ENCODE measurements at places on chromosomes 6 and 20. TPM values are rescaled to one million over a fixed set of nuclear protein-coding genes. Genes with fewer than 3 reads are reported as not detected.

DNA sequence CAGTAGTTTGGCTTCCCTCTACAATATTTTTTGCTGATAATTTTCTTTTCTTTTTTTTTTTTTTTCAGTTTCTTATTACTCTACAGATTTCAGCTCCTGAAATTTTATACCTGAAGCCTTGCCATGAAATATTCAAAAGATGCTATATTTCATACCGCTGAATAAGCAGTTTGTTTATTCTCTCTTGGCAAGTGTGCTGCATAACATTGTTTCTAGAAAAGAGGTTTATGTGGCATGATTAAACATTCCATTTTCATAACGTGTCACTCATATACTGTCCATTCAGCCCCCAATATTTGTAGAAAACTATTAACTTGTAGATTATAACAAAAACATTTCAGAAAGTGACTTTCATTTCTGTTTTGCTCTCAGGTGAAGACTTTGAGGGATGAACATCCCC, 174.4 kb upstream of the NOX3 start:
- no peaks in the 10 kb centered on the region for H3K27me3 ChIP-seq
- H3K27ac ChIP-seq = no peak overlapping the region
- H3K4me1 ChIP-seq = no peaks in the 10 kb centered on the region
- DNase-seq = no peak
- H3K4me3 ChIP-seq = no peak overlapping the region

SRSF12 gene
- 0.38 TPM for polyA plus RNA-seq

GRCh38 chr6:69887714-69888345, 21.5 kb downstream of the COL19A1 start:
- H3K4me1 ChIP-seq = no peaks in the 10 kb centered on the region
- H3K36me3 ChIP-seq = no peaks in the 10 kb centered on the region
- H3K27me3 ChIP-seq = no peaks in the 10 kb centered on the region
- DNase-seq = no peak
- H3K4me3 ChIP-seq = no peak overlapping the region
- H3K27ac ChIP-seq = no peak overlapping the region

- H3K4me1 ChIP-seq = no peaks in the 10 kb centered on the region
- no peak for DNase-seq
- H3K4me3 ChIP-seq = no peak overlapping the region
- H3K27ac ChIP-seq = no peak overlapping the region
These were observed 40.0 kb downstream of the RANBP9 start for GRCh38 chr6:13671548-13672127.

DNA sequence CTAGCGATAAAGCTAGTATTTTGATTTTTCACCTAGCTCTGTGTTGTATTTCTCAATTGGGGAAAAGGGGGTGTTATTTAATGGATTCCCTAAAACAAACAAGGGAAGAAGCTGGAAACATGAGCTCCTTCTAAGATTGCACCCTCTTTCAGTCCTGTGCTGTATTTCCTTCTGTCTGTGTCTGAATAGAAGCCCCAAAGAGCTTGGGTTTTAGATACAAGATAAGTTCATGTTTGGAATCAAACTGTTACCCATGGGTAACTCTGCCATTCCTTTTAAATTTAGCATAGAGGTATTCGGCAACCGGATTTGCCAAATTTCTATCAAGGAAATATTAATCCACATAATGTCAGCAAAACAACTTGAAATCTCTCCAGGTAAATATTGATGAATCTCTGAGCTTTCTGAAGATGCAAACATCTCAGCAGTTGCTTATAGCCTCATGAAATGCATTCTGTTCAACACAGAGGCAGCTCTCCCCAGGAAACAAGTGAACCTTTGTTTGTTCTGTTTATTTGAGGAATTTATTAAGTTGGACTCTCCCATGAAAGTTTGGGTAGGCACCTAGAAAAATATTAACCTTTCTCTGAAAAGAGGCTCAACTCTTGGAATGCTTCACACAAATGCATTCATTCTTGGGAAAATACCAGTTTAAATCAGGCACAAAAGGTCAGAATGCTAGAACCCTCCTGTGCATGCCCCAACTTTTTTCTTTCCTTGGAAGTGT, 9.9 kb upstream of the SCGN start:
- DNase-seq = no peak
- no peaks in the 10 kb centered on the region for H3K4me1 ChIP-seq
- no peak overlapping the region for H3K4me3 ChIP-seq
- no peak overlapping the region for H3K27ac ChIP-seq
- no peaks in the 10 kb centered on the region for H3K27me3 ChIP-seq

SEL1L2 gene
- 0.95 TPM for polyA plus RNA-seq

DDO gene
- polyA plus RNA-seq = 2.9 TPM

EBF4 gene
- polyA plus RNA-seq = 30.3 TPM

GRCh38 chr6:41645007-41645618, 6.8 kb downstream of the MDFI start:
- no peak overlapping the region for H3K4me3 ChIP-seq
- H3K27ac ChIP-seq = no peak overlapping the region
- no peaks in the 10 kb centered on the region for H3K36me3 ChIP-seq
- no peaks in the 10 kb centered on the region for H3K4me1 ChIP-seq

GRCh38 chr20:52569201-52569600, 377.6 kb upstream of the ZFP64 start:
- H3K36me3 ChIP-seq = no peaks in the 10 kb centered on the region
- no peak overlapping the region for H3K4me3 ChIP-seq
- no peaks in the 10 kb centered on the region for H3K4me1 ChIP-seq

CLPSL2 gene
- polyA plus RNA-seq = not detected

GRCh38 chr6:31737315-31737990, 1.1 kb upstream of the CLIC1 start:
- peaks cover 2% of the 10 kb centered on the region for H3K36me3 ChIP-seq
- no peaks in the 10 kb centered on the region for H3K27me3 ChIP-seq
- no peak for DNase-seq
- no peak overlapping the region for H3K27ac ChIP-seq
- H3K4me3 ChIP-seq = no peak overlapping the region

DNA sequence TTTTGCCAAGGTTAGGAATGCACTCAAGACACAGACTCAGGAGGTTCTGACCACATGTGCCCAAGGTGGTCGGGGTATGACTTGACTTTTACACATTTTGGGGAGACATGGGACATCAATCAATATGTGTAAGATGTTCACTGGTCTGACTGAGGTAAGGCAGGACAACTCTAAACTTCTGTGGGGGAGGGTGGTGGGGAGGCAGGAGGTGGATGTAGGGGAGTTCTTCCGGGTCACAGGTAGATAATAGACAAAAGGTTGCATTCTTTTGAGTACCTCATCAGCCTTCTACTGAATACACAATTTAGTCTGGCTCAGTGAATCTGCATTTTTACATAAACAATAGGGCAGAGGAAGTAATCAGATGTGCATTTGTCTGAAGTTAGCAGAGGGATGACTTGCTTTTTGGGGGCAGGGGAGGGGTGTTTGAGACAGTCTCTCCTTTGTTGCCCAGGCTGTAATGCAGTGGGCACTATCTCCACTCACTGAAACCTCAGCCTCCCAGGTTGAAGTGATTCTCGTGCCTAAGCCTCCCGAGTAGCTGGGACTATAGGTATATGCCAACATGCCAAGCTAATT, 10.9 kb downstream of the ECHDC1 start:
- no peak for DNase-seq
- H3K27me3 ChIP-seq = no peaks in the 10 kb centered on the region
- H3K27ac ChIP-seq = no peak overlapping the region

DNA sequence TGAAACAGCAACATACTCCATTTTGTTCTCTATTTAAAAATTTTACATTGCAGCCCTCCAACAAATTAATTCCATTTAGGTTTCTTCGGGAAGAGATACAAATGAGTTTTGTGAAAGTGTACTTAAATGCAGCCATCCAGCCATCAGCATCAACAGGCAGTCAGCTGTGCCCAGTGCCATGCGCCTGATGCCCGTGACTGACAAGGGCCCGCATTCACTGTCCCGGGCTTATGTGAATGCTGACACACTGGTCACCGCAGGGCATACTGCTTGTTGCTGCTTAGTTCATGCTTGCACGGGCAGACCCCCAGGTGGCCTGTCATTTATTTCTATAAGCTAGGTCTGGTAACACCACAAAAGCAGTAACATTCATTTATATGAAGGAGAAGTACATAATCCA, 224.9 kb upstream of the QKI start:
- H3K4me3 ChIP-seq = no peak overlapping the region
- H3K36me3 ChIP-seq = no peaks in the 10 kb centered on the region
- DNase-seq = no peak
- H3K4me1 ChIP-seq = no peaks in the 10 kb centered on the region

GRCh38 chr6:21969192-21969591, 327.6 kb downstream of the PRL start:
- no peak for DNase-seq
- no peaks in the 10 kb centered on the region for H3K27me3 ChIP-seq

- H3K36me3 ChIP-seq = no peaks in the 10 kb centered on the region
- no peaks in the 10 kb centered on the region for H3K27me3 ChIP-seq
- no peak for DNase-seq
- H3K4me1 ChIP-seq = peaks cover 2% of the 10 kb centered on the region
These were observed 70.4 kb downstream of the GCNT2 start for GRCh38 chr6:10591422-10592160.

PRDM13 gene
- polyA plus RNA-seq = not detected

- no peak overlapping the region for H3K4me3 ChIP-seq
- H3K27ac ChIP-seq = no peak overlapping the region
- no peaks in the 10 kb centered on the region for H3K27me3 ChIP-seq
- no peaks in the 10 kb centered on the region for H3K4me1 ChIP-seq
- no peaks in the 10 kb centered on the region for H3K36me3 ChIP-seq
These were observed 52.5 kb upstream of the TAGAP start for GRCh38 chr6:159097256-159097655.

DNA sequence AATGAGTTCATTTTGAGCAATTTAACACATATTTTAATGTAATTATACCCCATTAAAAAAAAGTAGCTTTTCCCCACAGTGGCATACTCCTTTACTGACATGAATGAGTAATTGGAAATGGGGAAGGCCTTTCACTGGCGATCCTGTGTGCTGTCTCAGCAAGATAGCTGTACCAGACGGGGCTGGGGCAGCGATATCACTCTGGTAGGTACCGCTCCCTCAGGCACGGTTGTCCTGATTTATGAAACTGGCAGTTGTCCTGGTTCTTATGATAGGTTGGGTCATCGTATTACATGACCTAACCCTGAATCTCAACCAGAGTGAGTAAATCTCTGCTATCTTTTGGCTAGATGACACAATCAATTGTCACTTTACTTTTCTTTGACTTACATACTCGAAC, 355.0 kb upstream of the MAP3K7 start:
- H3K36me3 ChIP-seq = no peaks in the 10 kb centered on the region
- no peak overlapping the region for H3K4me3 ChIP-seq
- H3K27me3 ChIP-seq = no peaks in the 10 kb centered on the region
- no peaks in the 10 kb centered on the region for H3K4me1 ChIP-seq

DNA sequence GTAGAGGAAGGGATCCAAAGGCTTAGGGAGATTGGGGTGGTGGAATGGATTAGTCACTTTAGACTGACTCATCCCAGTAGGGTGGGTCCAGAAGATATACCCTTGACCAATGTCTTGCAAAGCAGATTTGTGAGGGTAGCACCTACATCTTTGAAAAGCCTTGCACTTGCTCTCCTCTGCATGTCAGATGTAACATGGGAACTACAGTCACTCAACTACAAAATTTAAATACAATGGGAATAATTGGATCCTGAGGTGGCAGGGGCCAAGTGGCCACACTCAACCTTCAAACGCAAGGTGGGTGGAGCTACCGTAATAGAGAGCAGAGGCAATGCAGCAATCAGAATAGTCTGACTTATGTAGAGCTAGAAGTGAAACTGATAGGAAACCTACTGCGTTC, 71.2 kb downstream of the ME1 start:
- H3K27me3 ChIP-seq = no peaks in the 10 kb centered on the region
- no peak for DNase-seq
- no peak overlapping the region for H3K4me3 ChIP-seq
- no peak overlapping the region for H3K27ac ChIP-seq
- H3K36me3 ChIP-seq = no peaks in the 10 kb centered on the region
- H3K4me1 ChIP-seq = no peaks in the 10 kb centered on the region

RWDD2A gene
- 7.3 TPM for polyA plus RNA-seq

- no peak overlapping the region for H3K27ac ChIP-seq
- H3K4me3 ChIP-seq = no peak overlapping the region
- H3K27me3 ChIP-seq = no peaks in the 10 kb centered on the region
- DNase-seq = no peak
- H3K4me1 ChIP-seq = peaks cover 5% of the 10 kb centered on the region
These were observed 149.3 kb downstream of the GJA1 start for GRCh38 chr6:121584586-121585369.

KHDC1L gene
- polyA plus RNA-seq = not detected

SCUBE3 gene
- 50.9 TPM for polyA plus RNA-seq

- no peak overlapping the region for H3K4me3 ChIP-seq
- no peaks in the 10 kb centered on the region for H3K4me1 ChIP-seq
- no peak overlapping the region for H3K27ac ChIP-seq
- no peak for DNase-seq
- H3K27me3 ChIP-seq = no peaks in the 10 kb centered on the region
These were observed 37.0 kb upstream of the MPC1 start for GRCh38 chr6:166419717-166420116.

ARMH2 gene
- polyA plus RNA-seq = not detected

DNA sequence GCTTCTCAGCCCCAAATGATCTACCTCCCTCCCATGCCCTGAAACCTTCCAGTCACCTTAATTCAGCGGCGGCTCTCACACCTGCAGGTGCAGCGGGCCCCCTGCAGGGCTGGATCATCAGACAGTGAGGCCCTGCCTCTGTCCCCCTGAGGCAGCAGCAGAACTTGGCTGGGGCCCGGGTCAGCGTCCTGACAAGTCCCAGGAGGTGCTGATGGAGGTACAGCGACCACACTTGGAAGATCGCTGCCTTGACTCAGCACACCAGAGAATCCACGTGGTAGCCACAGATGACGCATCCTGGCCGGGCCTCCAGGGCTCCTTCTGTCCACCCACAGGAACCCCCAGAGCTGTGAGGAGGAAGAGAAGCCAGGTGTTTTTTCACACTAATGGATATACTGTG, 116.4 kb upstream of the THBS2 start:
- no peaks in the 10 kb centered on the region for H3K27me3 ChIP-seq
- H3K4me1 ChIP-seq = no peaks in the 10 kb centered on the region
- H3K36me3 ChIP-seq = no peaks in the 10 kb centered on the region
- no peak for DNase-seq
- H3K4me3 ChIP-seq = no peak overlapping the region

SLC39A7 gene
- 102 TPM for polyA plus RNA-seq

ABHD16B gene
- not detected for polyA plus RNA-seq

GRCh38 chr6:149544646-149545257, 1.1 kb downstream of the PPIL4 start:
- no peaks in the 10 kb centered on the region for H3K36me3 ChIP-seq
- no peak for DNase-seq
- H3K4me1 ChIP-seq = no peaks in the 10 kb centered on the region
- H3K27me3 ChIP-seq = no peaks in the 10 kb centered on the region
- peak overlapping the region; percentile 82 for H3K27ac ChIP-seq

CASS4 gene
- polyA plus RNA-seq = 1.3 TPM
